AG08396 (cell line): ENCODE measurements at places on chromosomes 3 and 15.

- DNase-seq, result no peak
Observed at GRCh38 chr3:113629584-113630421, 66.6 kb downstream of the USF3 start.

DNA sequence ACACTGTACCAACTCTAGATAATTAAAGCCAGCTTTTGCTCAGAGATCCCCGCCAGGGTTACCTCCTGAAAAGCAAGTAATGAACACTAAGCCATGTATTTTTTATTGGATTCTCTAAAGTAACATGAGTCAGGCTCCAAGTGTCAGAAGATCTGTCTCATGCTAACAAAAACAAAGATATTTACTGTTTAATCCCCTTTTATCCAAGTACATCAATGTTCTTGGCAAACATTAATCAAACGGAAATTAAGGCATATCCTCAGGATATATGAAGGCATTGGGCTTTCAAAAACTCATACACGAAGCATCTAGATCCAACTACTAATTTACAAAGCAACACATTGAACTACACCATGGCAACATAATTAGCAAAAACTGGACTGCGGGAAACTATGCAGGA lies 37.2 kb downstream of the MYO5A start:
- DNase-seq, result no peak

DNA sequence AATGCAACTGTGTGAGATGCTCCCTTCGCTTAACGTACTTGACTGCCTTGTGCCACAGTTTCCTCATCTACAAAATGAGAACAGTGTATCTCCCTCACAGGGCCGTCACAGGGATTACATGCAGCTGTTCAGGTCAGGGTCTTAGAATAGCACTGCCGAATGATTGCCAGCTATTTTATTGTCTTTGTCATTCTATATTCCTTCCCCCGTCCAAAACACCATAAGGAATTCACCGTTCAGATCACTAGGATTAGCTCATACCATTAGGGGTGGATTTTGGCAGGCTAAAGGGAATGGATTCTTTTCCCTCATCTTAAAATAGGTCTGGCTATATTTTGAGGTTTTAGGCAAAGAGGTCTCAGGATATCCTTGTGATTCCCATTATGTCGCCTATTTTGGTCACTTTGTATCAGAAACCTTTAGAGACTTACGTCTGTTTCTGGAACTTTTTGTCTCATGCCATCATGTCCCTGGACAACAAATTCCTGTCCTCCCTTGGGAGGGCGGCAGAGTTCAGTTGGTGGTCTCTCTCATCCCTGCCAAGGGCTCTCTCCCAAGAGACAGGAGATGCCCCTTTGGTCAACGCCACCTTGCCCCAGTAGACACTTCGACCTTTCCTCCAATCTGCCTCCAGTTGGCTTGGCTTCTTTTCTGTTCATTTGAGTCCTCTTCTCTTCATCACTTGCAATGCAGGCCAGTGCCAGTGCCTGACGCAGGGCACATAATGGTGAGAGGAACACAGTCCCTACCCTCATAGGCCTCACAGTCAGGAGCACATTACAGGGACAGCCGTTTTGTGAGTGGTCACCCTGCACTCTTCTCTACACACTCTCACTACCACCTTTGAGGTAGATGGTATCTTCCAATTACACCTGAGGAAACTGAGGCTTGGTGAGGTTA lies 171.6 kb upstream of the BHLHE40 start:
- DNase-seq, result no peak

DNA sequence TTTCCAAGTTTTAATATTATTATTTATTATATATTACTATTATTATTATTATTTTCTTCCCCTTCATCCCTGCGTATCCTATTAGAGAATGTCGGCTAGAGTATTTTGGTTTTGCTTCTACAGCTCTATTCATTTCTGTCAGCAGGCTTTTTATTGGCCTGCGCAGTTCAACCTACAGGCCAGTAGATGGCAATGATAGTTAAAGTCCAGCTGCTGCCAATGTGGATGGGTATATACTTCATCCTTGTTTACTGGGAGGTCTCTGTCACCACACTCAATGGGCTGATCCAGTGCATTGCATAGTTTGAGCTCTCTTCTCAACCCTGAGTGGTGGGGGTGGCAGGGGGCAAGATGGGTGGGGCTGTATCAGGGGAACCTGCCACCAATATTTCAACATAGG lies 799.8 kb downstream of the NSUN3 start:
- DNase-seq, result peak; percentile 3
